ENCODE measurements at places on chromosomes 13 and 19. TPM values are rescaled to one million over a fixed set of nuclear protein-coding genes. Genes with fewer than 3 reads are reported as not detected.

DNA sequence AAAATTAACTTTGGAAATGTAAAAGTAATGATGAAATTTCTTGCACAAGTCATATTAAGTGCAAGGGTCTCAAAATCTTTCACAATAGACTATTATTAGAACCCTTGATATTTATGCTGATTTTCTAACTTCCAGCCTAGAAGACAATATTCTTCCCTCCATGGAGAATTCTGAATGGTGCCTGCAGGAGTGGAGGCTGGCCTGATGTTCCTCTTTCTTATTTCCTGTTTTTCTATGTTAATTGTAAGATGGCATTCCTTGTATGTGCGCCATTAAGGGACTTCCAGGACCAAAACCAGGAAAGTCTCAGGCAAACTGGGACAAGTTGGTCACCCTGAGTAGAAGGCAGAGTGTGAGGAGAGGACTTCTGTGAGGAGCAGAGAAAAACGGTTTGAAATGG lies 294.9 kb downstream of the DLEU7 start:
- no peak overlapping the region for H3K4me3 ChIP-seq
- H3K4me1 ChIP-seq = no peaks in the 10 kb centered on the region
- no peak overlapping the region for H3K27ac ChIP-seq
- H3K27me3 ChIP-seq = no peaks in the 10 kb centered on the region
- no peaks in the 10 kb centered on the region for H3K36me3 ChIP-seq

DNA sequence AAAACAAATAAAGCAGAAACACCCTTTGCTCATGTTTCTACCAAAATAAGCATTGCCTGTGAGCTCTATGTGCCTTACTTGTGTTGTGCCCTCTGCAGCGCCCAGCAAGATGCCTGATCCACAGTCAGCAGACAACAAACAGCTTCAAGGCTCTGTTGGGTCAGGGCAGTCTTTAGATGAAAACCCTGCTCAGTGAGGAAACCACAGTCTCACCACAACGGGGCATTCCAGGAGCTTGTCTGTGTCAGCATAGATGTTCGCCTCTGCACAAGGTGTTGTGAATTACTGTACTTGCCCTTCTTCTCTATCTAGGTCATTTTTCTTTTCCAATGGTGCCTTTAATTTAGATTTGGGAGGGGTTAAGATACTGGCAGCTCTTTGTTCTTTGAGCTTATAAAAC lies 251.9 kb downstream of the COL4A1 start:
- H3K4me1 ChIP-seq = no peaks in the 10 kb centered on the region
- no peak overlapping the region for H3K4me3 ChIP-seq
- no peak for DNase-seq
- no peaks in the 10 kb centered on the region for H3K36me3 ChIP-seq

DNA sequence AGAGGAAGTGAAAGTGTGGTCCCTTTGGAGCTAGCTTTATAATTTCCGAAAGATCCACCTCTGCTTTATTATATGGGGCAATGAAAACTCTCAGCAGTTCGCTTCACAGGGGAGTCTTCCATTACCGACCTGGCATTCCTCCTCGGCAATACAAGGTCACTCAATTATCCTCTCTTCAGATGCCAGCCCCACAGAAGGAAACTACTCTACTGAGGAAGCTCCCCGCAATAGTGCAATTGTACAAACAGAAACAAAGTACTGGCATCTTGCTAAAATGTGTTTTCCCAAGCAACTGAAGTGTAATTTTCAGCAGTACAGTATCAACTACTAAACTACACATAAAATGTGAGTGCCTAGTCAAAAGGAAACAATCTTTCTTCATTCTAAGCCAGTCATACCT lies 702.0 kb downstream of the PCDH9 start:
- DNase-seq = no peak
- no peak overlapping the region for H3K4me3 ChIP-seq
- H3K27ac ChIP-seq = no peak overlapping the region
- H3K4me1 ChIP-seq = no peaks in the 10 kb centered on the region

DNA sequence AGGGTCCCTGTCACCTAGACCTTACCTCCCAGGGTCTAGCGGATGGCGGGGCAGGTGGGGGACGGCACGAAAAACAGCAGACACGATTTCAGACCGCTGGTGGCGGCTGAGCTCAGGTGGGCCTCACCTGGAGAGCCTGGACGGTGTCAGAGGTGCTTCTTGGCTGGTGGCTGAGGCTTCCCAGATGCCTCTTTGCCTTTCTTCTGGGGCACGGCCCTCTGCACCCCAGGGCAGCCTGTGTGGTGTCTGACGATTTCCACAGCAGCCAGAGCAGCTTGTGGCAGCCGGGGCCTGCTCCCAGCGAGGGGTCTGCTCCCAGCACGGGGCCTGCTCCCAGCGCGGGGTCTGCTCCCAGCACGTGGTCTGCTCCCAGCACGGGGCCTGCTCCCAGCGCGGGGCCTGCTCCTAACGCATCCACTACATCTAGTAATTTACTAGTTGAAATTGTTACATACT lies 66.7 kb downstream of the ATP11A start:
- H3K27me3 ChIP-seq = no peaks in the 10 kb centered on the region
- no peak overlapping the region for H3K27ac ChIP-seq
- peaks cover 10% of the 10 kb centered on the region for H3K4me1 ChIP-seq
- DNase-seq = no peak
- H3K4me3 ChIP-seq = no peak overlapping the region

GRCh38 chr13:106888148-106888547 lies 320.2 kb upstream of the ARGLU1 start:
- no peaks in the 10 kb centered on the region for H3K4me1 ChIP-seq
- DNase-seq = no peak
- no peak overlapping the region for H3K4me3 ChIP-seq
- no peaks in the 10 kb centered on the region for H3K36me3 ChIP-seq

DNA sequence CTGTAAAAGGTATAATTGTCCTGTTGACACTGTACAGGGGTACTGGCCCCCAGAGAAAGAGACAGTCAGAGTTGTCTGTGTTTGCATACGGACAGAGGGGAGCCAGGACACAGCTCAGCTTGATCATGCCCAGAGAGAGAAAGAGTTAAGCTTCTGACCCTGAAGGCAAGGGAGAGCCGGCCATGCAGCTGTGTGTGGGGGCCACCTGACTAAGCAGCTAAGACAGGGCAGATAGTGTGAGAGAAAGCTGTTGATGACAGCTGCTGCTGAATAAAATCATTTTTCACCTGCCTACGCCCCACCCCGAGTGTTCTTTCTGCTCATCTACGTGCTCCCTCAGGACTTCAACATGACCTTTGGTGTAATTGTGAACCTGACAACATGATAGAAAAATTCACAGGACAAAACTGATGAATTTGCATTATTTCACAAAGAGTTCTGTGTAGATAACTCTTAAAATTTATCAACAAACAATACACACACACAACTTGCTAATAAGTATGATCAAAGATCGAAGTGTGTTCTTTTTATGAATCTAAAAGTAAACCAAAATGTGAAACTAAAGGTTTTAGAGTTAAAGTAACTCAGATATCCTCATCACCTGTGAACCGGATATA lies 1294.3 kb upstream of the ATXN8OS start:
- H3K4me1 ChIP-seq = no peaks in the 10 kb centered on the region
- DNase-seq = no peak
- no peak overlapping the region for H3K4me3 ChIP-seq
- no peaks in the 10 kb centered on the region for H3K36me3 ChIP-seq
- no peaks in the 10 kb centered on the region for H3K27me3 ChIP-seq

- H3K36me3 ChIP-seq = no peaks in the 10 kb centered on the region
- no peak for DNase-seq
- H3K27ac ChIP-seq = no peak overlapping the region
- H3K4me1 ChIP-seq = no peaks in the 10 kb centered on the region
- H3K4me3 ChIP-seq = no peak overlapping the region
These were observed 49.4 kb upstream of the INTS6 start for GRCh38 chr13:51502153-51502651.

DNA sequence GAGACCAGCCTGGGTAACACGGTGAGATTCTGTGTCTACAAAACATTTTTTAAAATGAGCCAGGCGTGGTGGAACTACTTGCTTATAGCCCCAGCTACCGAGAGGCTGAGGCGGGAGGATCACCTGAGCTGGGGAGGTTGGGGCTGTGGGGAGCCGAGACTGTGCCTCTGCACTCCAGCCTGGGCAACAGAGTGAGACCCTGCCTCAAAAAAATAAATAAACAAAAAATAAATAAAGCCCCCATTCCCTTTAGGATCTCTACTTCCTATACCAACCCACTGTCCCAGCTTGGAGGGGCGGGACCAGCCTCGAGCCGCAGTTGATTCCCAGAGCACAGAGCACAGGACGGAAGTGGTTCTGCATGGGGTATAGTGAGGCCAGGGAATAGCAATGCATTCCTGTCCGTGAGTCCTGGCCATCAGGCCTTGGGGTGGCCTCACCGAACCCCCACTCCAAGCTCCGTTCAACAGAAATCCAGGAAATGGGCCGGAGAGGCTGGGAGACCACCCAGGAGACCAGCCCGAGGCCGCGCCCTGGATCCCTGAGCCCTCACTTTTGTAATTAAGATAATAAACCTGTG lies 4.9 kb upstream of the PTBP1 start:
- no peak overlapping the region for H3K4me3 ChIP-seq
- no peak for DNase-seq
- H3K27ac ChIP-seq = peak overlapping the region; percentile 36
- H3K36me3 ChIP-seq = peaks cover 7% of the 10 kb centered on the region
- no peaks in the 10 kb centered on the region for H3K27me3 ChIP-seq

DNA sequence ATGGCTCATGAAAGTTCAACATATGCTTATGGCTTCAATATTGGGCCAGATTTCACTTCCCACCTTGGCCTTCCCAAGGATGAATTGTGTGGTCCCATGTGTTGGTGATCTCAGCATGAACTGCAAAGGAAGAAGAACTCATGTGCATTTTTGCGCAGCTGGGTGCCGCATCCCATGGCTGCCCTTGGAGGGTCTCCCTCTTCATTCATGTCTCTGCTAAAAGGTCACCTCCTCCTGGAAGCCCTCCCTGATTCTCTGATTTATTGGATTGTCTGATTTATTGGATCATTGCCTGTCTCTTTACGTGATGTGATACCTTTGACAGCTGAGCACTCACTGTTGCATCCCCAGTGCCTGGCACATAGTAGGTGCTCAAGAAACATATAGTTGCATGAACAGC lies 1.7 kb upstream of the CYP4F8 start:
- H3K4me1 ChIP-seq = no peaks in the 10 kb centered on the region
- no peak overlapping the region for H3K27ac ChIP-seq
- H3K4me3 ChIP-seq = no peak overlapping the region
- no peaks in the 10 kb centered on the region for H3K27me3 ChIP-seq

GRCh38 chr19:30535011-30535410 lies 162.8 kb downstream of the ZNF536 start:
- H3K4me1 ChIP-seq = no peaks in the 10 kb centered on the region
- no peak for DNase-seq
- no peak overlapping the region for H3K27ac ChIP-seq

DNA sequence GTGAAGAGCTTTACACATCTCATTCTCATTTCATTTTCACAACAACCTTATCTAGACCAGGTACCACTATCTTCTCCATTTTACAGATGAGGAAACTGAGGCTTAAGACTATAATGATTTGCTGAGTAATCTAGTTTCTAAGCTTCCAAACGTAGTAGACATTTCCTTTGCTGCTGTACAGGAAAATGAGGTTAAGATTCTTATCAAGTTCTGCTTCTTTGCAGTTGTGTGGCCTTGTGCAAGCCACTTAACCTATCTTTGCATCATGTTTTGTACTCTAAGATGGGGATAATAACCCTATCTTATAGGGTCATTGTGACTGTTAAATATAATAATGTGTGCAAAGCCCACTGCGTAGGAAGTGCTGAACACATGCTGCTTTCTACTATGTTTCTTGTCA lies 307.9 kb downstream of the HS6ST3 start:
- H3K4me1 ChIP-seq = no peaks in the 10 kb centered on the region
- no peaks in the 10 kb centered on the region for H3K27me3 ChIP-seq
- H3K36me3 ChIP-seq = no peaks in the 10 kb centered on the region
- peak; percentile 3 for DNase-seq

- H3K4me3 ChIP-seq = no peak overlapping the region
- no peaks in the 10 kb centered on the region for H3K27me3 ChIP-seq
- no peaks in the 10 kb centered on the region for H3K4me1 ChIP-seq
These were observed 2428.4 kb upstream of the PCDH20 start for GRCh38 chr13:63843766-63844699.

GRCh38 chr19:49149652-49150105 lies 5.5 kb downstream of the HRC start:
- peak overlapping the region; percentile 59 for H3K4me3 ChIP-seq
- H3K27ac ChIP-seq = peak overlapping the region; percentile 95
- H3K27me3 ChIP-seq = no peaks in the 10 kb centered on the region
- DNase-seq = peak; percentile 78
- H3K36me3 ChIP-seq = no peaks in the 10 kb centered on the region

DNA sequence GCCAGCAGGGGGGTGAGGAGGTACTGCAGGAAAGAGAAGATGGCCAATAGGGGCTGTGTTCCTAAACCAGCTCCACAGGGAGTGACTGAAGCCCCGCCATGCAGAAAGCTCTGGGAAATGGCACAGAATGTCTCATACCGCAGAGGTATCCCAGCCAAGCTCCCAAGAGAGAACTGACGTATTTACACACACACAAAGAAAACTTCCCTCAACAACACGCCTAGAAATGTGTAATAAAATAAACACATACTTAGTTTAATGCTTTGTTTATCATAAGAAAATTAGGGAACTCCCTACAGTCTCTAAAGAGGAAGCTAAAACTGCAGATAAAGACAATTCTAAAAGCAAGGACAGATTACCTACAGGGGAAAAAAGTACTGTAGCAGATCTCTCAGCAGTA lies 40.0 kb downstream of the ESD start:
- H3K36me3 ChIP-seq = peaks cover 3% of the 10 kb centered on the region
- H3K27me3 ChIP-seq = no peaks in the 10 kb centered on the region
- DNase-seq = peak; percentile 5
- no peak overlapping the region for H3K27ac ChIP-seq
- peaks cover 4% of the 10 kb centered on the region for H3K4me1 ChIP-seq
- no peak overlapping the region for H3K4me3 ChIP-seq

GRCh38 chr19:31727536-31727935 lies 378.3 kb upstream of the TSHZ3 start:
- H3K27ac ChIP-seq = no peak overlapping the region
- H3K36me3 ChIP-seq = no peaks in the 10 kb centered on the region
- no peaks in the 10 kb centered on the region for H3K4me1 ChIP-seq
- DNase-seq = no peak
- no peak overlapping the region for H3K4me3 ChIP-seq
- H3K27me3 ChIP-seq = no peaks in the 10 kb centered on the region

Gene CALR3
- not detected for polyA plus RNA-seq

Gene ZNF565
- 4.8 TPM for polyA plus RNA-seq

Gene C19orf81
- not detected for polyA plus RNA-seq

Gene MCF2L
- polyA plus RNA-seq = 23.9 TPM

Gene KASH5
- not detected for polyA plus RNA-seq

Gene SLC1A6
- polyA plus RNA-seq = 0.06 TPM

All from small intestine (tissue), 16 donors.